ENCODE measurements at places on chromosomes 6 and 20. TPM values are rescaled to one million over a fixed set of nuclear protein-coding genes. Genes with fewer than 3 reads are reported as not detected.

DNA sequence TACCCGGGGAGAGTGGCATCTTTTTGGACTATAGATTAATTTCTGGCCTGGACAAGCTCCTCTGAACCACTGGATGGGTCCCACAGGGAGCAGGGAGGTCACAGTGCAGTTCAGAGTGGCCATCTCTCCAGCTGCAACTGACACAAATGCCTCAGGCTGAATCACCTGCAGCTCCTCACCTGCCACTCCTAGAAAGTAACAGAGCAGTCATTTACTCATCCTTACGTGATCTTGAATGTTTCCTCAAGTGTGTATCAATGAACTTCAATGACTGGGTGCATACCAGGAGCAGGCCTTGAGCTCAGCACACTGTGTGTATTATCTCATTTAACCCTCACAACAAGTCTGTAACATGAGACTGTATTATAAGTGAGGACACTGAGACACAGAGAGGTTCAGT is 40.0 kb upstream of the SIRPG start:
- H3K4me1 ChIP-seq, result no peaks in the 10 kb centered on the region
- no peak for DNase-seq
- H3K36me3 ChIP-seq, result no peaks in the 10 kb centered on the region
- H3K27ac ChIP-seq, result no peak overlapping the region
- H3K27me3 ChIP-seq, result no peaks in the 10 kb centered on the region
- H3K4me3 ChIP-seq, result no peak overlapping the region

GRCh38 chr20:51541189-51542032 is 1.1 kb downstream of the NFATC2 start:
- DNase-seq, result peak; percentile 71
- H3K4me3 ChIP-seq, result peak overlapping the region; percentile 62
- peaks cover 27% of the 10 kb centered on the region for H3K4me1 ChIP-seq
- no peaks in the 10 kb centered on the region for H3K36me3 ChIP-seq
- H3K27ac ChIP-seq, result peak overlapping the region; percentile 68
- H3K27me3 ChIP-seq, result no peaks in the 10 kb centered on the region

GRCh38 chr6:35415065-35415891 is 36.9 kb upstream of the FANCE start:
- DNase-seq, result peak; percentile 82
- H3K27me3 ChIP-seq, result no peaks in the 10 kb centered on the region
- H3K4me1 ChIP-seq, result peaks cover 20% of the 10 kb centered on the region

Gene SLC17A1
- total RNA-seq, result not detected

GRCh38 chr6:140002396-140003022 is 628.1 kb upstream of the CITED2 start:
- H3K4me1 ChIP-seq, result no peaks in the 10 kb centered on the region
- no peak overlapping the region for H3K4me3 ChIP-seq
- no peak overlapping the region for H3K27ac ChIP-seq
- DNase-seq, result no peak
- no peaks in the 10 kb centered on the region for H3K27me3 ChIP-seq

Gene SIM1
- not detected for total RNA-seq

Gene OLIG3
- not detected for total RNA-seq

DNA sequence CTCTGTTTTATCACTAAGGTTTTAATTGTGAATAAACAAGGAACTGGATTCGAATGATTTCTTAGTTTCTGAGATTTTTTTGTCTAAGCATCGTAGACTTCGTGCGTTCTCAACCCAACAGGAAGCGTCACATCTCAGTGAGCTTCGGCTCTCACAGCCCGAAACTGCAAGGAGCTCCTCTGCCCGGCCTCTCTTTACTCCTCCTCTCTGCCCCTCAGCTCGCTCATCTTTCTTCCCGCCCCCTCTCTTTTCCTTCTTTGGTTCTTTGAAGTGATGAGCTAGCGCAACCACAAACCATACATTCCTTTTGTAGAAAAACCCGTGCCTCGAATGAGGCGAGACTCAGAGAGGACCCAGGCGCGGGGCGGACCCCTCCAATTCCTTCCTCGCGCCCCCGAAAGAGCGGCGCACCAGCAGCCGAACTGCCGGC is 480 bp upstream of the NT5E start:
- peaks cover 36% of the 10 kb centered on the region for H3K4me1 ChIP-seq
- H3K4me3 ChIP-seq, result peak overlapping the region; percentile 50
- peaks cover 6% of the 10 kb centered on the region for H3K27me3 ChIP-seq
- no peaks in the 10 kb centered on the region for H3K36me3 ChIP-seq
- DNase-seq, result no peak

DNA sequence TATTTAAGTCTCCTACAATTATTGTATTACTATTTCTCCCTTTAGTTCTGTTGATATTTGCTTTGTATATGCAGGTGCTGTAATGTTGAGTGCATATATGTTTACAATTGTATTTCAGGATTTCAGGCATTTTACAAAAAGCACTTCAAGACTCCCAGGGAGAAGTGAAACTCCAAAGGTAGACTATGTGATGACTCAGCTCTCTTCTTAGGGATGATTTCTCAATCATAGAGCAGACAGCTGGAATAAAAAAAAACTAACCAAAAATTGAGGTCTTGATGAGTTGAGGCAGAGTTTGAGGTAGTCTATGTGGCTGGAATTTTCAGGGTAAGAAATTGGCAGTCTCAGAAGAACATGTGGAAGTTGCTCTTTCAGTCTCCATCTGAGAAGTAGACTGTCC is 786.1 kb downstream of the TFAP2A start:
- H3K27ac ChIP-seq, result no peak overlapping the region
- H3K27me3 ChIP-seq, result no peaks in the 10 kb centered on the region
- H3K36me3 ChIP-seq, result no peaks in the 10 kb centered on the region
- H3K4me3 ChIP-seq, result no peak overlapping the region
- H3K4me1 ChIP-seq, result no peaks in the 10 kb centered on the region

DNA sequence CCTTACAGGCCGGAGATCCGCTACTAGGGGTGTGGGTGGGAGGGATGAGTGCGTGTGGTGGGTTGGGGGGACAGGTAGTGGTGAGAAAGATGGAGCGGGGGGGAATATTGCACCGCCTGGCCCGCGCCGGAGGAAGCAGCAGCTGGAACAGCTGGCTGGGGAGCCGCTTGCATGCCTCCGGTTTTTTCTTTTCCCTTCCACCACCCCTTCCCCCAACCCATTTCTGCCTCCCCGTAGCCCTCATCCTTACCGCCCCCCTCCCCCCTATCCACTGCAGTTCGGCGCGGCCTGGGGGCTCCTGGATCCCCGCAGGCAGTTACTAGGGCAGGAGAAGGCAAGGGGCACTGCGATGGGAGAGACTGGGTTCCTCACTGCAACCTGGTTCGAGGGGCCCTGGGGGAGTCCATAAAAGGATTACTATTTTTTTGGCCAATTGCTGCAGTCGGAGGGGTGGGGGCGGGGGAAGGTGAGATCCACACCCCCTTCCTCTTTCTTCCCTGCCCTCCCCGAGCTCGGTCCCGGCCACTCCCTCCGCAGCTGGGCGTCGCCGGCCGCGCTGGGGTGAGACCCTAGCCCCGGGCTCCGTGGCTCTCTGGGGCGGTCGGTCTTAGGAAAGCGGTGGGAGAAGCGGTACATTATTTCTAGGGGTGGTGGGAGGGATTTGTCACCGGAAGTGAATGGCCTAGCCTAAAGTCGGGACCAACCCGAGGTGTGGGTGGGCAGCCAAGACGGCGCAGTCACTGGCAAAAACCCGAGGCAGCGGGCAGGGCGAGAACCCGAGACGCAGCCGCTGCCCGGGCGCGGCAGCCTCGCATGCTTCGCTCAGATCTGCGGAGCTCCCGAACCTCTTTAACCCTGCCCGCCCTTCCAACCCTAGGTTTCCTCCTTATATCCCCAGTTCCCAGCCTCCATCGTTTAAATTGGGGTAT is 824 bp upstream of the TBCC start:
- peak overlapping the region; percentile 89 for H3K27ac ChIP-seq
- peak overlapping the region; percentile 99 for H3K4me3 ChIP-seq
- DNase-seq, result peak; percentile 86

- no peaks in the 10 kb centered on the region for H3K4me1 ChIP-seq
- no peak overlapping the region for H3K27ac ChIP-seq
- H3K4me3 ChIP-seq, result no peak overlapping the region
- H3K36me3 ChIP-seq, result no peaks in the 10 kb centered on the region
Observed at GRCh38 chr6:56891754-56892153, 63.2 kb upstream of the BEND6 start.

Gene GPLD1
- total RNA-seq, result 3.8 TPM

Gene BANF2
- total RNA-seq, result not detected

GRCh38 chr6:147033267-147033666 is 170.9 kb upstream of the STXBP5 start:
- H3K4me1 ChIP-seq, result no peaks in the 10 kb centered on the region
- no peak for DNase-seq
- no peaks in the 10 kb centered on the region for H3K36me3 ChIP-seq
- no peak overlapping the region for H3K27ac ChIP-seq
- H3K27me3 ChIP-seq, result no peaks in the 10 kb centered on the region
- H3K4me3 ChIP-seq, result no peak overlapping the region

GRCh38 chr20:54343634-54344033 is 131.8 kb upstream of the DOK5 start:
- no peak overlapping the region for H3K27ac ChIP-seq
- H3K4me1 ChIP-seq, result peaks cover 2% of the 10 kb centered on the region
- H3K27me3 ChIP-seq, result no peaks in the 10 kb centered on the region

DNA sequence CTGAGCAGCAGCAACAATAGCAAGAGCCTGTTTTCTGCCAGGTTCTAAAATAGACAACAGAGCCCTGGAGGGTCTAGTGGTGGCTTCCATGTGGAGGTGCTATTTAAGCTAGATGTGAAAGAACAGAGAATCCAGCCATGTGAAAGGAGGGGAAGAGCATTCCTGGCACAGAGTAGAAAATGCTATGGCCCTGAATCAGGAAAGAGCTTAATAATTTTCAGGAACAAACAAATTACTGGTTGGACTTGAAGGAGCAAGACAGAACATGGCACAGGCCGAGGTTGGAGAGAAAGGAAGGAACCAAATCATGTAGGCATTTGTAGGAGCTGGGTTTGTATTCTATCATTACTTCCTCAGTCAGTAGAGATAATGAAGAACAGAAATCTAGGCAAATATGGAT is 98.3 kb downstream of the AIG1 start:
- no peak overlapping the region for H3K27ac ChIP-seq
- no peak overlapping the region for H3K4me3 ChIP-seq
- no peaks in the 10 kb centered on the region for H3K36me3 ChIP-seq
- H3K4me1 ChIP-seq, result no peaks in the 10 kb centered on the region
- H3K27me3 ChIP-seq, result no peaks in the 10 kb centered on the region
- DNase-seq, result no peak

GRCh38 chr20:58310291-58310782 is 822 bp downstream of the RAB22A start:
- H3K36me3 ChIP-seq, result peaks cover 10% of the 10 kb centered on the region
- peaks cover 38% of the 10 kb centered on the region for H3K4me1 ChIP-seq
- DNase-seq, result no peak

DNA sequence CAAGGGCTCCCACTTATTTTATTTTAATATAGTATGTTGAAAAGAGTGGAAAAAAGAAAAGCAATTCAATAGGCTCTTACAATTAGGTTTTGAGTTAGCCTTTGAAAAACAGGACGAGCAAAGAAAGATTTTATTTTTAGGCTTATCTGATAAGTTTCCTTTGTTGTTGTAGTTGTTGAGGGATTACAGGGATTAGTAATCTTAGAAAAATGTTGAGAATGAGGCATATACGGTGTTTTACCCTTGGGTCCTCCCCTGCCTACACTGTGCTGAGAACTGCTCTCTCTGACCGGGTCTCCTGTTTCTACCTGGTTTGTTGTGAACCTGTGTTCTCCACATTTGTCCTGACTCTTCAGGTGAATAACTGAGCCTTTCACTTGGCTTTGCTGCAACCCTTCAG is 16.7 kb downstream of the TRAPPC3L start:
- no peak for DNase-seq
- H3K27me3 ChIP-seq, result no peaks in the 10 kb centered on the region
- no peaks in the 10 kb centered on the region for H3K4me1 ChIP-seq
- no peak overlapping the region for H3K27ac ChIP-seq

GRCh38 chr6:130178692-130179091 is 44.1 kb downstream of the SAMD3 start:
- no peaks in the 10 kb centered on the region for H3K27me3 ChIP-seq
- no peaks in the 10 kb centered on the region for H3K36me3 ChIP-seq
- no peak overlapping the region for H3K4me3 ChIP-seq

Gene PLN
- total RNA-seq, result not detected

Gene HMGCLL1
- 1.4 TPM for total RNA-seq

Gene HLA-DPB1
- 697 TPM for total RNA-seq

DNA sequence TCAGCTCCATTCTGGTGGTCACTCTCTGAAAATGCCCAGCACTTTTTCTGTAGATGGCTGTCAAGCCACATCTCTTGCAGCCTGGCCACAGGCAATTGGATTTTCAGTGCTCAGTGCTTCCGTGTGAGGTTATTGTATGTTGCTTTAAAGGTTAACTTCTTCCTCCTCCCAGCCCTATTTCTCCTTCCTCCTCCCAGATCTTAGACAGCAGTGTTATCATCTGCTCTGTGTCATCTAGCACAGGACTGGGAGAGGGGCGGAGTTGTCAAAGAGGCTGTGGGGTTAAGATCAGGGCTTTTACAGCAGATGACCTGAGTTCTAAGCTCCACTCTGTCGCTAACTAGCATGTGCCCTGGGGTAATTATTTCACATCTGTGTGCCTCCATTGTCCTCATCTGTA is 129.0 kb downstream of the PHACTR3 start:
- H3K4me1 ChIP-seq, result no peaks in the 10 kb centered on the region
- no peak overlapping the region for H3K4me3 ChIP-seq
- H3K27me3 ChIP-seq, result no peaks in the 10 kb centered on the region
- H3K36me3 ChIP-seq, result no peaks in the 10 kb centered on the region
- H3K27ac ChIP-seq, result no peak overlapping the region

- H3K36me3 ChIP-seq, result no peaks in the 10 kb centered on the region
- no peak overlapping the region for H3K4me3 ChIP-seq
- no peak for DNase-seq
- no peaks in the 10 kb centered on the region for H3K4me1 ChIP-seq
- no peaks in the 10 kb centered on the region for H3K27me3 ChIP-seq
Observed at GRCh38 chr6:41167173-41167963, 4.5 kb upstream of the TREM2 start.

DNA sequence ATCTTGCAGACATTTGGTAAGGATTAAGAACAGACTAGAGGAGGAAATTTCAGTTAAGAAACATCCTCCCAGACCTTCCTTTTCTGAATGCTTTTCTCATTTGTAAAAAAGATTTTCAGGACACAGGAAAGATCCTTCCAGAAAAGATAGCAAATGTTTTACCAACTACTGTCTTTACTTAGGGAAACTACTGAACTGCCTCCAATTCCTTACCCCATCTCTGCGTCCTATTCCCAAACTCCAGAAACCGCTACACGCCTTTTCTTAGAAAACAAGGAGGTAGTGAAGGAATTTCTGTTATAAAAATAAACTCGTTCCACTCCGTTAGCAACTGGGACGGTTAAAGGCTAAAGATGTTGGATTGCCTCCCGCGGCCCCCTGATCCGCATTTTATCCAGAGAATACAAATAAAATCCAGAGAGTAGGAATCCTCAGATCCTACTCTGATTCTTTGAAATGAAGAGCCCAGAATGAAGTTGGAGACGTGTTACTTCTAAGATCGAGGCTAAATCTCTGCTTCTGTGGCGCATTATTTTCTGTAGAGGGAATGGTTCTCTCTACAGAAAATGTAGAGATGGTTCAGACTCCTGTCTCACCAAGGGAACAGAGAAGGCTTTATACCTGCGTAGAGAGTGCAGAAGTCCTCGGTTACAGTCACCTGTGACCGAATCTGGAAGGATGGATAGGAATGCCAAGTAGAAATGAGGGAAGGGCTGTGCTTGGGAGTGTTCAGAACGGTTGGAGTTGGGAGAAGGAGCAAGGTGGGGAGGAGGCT is 133.0 kb downstream of the GPX5 start:
- no peak overlapping the region for H3K4me3 ChIP-seq
- H3K4me1 ChIP-seq, result peaks cover 6% of the 10 kb centered on the region
- no peaks in the 10 kb centered on the region for H3K27me3 ChIP-seq
- no peak overlapping the region for H3K27ac ChIP-seq

- DNase-seq, result no peak
- no peak overlapping the region for H3K27ac ChIP-seq
- no peaks in the 10 kb centered on the region for H3K36me3 ChIP-seq
- peaks cover 1% of the 10 kb centered on the region for H3K4me1 ChIP-seq
- H3K27me3 ChIP-seq, result no peaks in the 10 kb centered on the region
Observed at GRCh38 chr20:57457243-57458095, 66.3 kb downstream of the RBM38 start.

Gene BMP6
- 25.4 TPM for total RNA-seq

All from upper lobe of left lung (tissue), 6 donors.